ENCODE measurements at places on chromosomes 6 and 20.

- no peak for DNase-seq
Measured at GRCh38 chr6:132713352-132714134, at the start of gene VNN1. Gene VNN1, minus strand, starts transcription at chr6:132714055. Its CDS starts 20 bp downstream, at chr6:132714035.

DNA sequence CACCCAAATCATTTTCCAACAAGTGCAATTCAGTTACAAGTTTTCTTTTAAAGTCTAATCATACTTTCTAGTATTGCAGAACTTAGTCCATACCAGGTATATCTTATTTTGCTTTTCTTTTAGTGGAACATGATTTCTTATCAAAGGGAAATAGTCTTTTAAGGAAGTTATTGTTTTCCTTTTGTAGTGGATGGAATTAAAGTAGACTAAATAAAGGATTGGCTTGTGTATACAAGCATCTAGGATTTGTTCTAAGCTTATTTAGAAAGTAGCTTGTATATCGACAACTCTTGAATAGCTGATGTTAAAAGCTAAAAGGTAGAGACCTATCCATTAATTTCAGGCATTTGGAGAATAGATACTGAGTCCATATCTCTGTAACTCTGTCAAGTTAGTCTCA is 14.8 kb downstream of the DCBLD1 start:
- DNase-seq = no peak

DNA sequence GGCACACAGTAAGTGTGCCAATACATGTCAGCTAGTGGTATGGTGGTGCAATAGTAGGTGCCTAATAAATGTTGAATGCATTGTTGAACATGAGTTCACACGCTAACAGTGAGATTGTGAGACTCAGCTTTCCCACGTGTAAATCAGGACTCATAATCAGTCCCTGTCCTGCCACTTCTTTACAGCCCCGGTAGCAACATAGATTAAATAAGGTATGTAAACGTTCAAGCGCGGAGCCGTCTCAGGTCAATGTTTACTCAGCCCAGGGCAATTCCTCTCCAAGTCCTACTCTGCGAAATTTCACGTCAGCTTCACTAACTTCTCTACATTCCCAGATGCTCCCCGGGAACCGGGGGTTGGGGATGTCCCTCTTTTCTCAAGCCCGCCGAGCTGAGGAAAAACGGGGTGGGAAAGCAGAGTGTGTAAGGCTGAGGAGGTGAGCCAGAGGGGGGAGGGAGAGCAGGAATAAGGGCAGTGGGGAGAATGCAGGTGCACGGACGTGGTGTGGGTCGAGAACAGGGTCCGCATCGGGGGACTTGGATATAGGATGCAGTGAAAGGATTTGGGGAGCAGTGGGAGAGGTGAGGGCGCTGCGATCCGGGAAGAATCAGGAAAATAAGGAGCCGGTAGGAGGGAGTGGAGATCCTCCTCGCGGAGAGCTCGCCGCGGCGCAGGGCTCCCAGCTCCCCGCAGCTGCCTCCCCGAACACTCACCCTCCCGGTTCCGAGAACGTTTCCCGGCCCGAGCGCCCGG is 544 bp upstream of the TP53INP2 start:
- DNase-seq = no peak

DNA sequence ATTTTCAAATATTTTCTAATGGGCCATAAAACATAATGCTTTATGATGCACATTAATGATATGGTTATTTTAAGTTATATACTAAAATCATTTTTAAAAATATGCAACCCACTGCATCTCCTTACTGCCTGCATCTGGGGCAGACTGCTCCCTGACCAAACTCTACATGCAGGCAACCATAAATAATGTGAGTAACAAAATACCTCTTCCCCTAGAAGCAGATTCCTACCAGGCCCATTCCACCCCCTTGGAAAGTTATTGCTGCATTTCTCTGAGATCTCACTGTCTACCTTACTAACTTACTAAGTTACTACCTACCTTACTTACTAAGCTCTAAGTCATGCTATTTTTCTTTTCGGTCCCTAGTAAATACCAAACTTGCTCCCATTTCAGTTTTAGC is 71.8 kb downstream of the ATG5 start:
- peak; percentile 78 for DNase-seq

DNA sequence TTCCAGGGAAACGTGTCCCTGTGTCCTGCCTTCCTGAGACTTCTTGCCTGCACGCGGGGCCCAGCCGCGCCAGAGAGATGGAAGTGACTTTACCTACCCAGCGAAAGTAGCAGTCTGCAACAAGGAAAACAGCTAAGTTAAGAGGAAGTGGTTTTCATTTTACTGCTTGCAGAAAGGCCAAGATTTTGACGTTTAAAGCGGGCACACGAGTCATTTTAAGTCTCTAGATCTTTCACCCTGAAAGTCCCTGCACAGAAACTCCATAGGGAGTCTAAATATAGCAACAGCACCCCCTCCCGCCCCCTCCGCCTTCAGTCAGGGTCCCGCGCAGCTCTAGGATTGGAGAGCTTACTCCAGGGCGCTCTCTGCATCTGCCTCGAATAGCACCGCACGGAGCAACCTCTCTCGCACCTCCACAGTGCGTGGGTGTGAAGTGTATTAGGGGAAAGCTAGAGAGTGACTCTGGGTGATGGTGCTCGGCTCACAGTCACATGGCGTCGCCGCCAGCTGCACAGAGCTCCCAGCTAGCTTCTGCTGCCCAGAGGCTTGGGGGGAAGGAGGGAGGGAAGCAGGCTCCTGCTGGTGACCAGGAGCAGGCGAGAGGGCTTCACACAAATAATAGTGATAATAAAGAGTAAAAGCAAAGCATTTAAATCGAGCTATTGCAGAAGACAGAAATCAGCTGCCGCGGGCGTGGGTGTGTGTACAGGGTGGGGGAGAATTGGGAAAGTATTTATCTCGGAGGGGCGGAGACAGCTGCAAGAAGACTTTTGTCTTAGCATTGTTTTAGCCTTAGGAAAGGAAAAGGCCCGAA is 1.8 kb upstream of the KCNQ5 start:
- DNase-seq = peak; percentile 48

DNA sequence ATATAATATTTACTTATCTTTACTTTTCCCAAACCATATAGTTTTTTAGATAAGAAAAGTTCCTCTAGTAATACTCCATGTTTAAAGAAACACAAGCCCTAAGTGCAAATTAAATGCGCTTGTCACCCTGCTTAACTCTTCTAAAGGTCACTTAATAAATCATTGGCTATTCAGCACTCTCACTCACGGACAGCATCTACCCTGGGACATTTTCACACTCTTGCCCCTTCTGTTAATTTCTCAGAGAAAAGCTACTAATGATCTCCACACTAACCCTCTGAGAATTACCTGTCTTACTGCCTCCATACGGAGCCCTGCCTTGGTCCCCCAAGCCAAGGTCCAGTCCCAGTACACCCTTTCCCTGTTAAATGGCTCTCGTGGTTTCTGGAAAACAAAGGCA is 102.2 kb downstream of the NRN1 start:
- no peak for DNase-seq

DNA sequence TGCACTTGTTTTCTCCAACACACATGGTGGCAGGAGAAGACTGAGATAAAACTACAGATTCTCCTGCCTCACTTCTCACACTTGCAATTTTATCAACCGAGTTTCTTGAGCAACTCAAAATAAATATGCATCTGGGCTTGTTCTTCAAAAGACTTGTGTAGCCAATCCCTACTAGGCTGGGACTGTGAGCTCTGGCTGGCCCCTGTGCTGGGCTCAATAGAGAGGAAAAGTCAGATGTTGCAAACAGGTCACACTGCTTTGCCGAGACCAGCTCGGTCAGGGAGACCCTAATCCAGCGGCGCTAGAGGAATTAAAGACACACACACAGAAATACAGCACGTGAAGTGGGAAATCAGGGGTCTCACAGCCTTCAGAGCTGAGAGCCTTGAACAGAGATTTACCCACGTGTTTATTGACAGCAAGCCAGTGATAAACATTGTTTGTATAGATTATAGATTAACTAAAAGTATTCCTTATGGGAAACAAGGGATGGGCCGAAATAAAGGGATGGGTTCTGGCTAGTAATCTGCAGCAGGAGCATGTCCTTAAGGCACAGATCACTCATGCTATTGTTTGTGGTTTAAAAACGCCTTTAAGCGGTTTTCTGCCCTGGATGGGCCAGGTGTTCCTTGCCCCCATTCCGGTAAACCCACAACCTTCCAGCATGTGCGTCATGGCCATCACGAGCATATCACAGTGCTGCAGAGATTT is 32.7 kb downstream of the FAM50B start:
- no peak for DNase-seq

DNA sequence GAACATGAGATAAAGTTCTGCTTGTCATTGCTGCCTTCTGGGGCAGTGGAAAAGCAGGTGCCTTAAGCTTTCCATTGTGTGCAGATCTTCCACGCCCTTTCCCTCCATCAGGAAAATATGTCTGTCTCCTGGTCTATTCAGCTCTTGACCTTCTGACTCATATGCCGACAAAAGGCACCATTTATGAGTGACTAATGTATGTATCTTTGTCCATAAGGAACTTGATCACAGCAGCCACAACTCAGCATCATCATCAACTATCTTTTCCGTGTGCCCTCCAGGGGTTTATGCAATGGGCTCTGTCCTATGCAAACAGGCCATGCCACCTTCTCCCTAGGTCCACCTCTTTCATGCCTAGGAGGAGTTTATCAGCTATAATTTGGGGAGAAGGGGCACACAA is 102.7 kb upstream of the QKI start:
- peak; percentile 43 for DNase-seq

GRCh38 chr6:155487371-155488130 is 31.9 kb upstream of the NOX3 start:
- no peak for DNase-seq

GRCh38 chr20:25059866-25060465 is 2.0 kb upstream of the ACSS1 start:
- DNase-seq = no peak

- no peak for DNase-seq
Measured at GRCh38 chr6:151388997-151389617, 2.3 kb downstream of the ZBTB2 start.

DNA sequence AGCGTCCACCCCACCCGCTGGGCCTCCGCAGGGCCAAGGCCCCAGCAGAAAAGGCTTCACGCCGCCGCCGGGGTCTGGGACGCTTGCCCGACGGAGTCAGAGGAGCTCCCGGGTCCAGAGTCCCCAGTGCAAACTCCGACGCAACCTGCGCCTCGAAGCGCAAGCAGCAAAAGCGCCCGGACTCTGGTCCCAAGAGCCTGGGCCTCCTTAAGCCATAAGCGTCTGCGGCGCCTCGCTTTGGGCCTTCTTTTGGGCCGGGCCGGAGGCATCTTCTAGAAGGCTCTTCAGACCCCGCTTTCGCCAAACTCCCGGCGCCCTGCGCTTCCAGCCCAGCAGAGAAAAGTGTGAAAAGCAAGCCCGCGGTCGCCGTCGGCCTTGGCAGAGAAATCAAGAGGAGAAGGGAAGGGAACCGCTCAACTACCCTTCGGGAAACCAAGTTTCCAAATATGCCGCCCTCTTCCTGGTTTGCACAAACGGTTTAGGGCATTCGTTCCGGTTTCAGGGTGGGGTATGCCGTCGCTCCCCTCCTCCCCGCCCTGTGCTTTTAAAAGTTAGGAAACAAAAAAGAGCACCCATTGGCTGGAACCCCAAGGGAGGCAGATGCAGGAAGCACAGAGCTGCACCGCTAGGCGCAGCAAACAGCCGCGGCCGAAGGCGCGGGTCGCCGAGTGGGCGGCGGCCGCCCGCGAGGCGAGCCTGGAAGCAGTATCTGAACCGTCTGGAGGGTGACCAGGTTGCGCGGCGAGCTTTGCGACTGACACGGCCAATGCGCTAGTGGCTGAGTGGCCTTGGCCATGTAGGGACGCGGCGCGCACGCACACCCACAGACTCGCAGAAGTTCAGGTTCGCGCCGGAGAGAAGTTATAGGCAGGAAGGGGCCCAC is 1.2 kb downstream of the TBX18 start:
- peak; percentile 92 for DNase-seq

- peak; percentile 58 for DNase-seq
Measured at GRCh38 chr6:2021713-2022125, 223.7 kb downstream of the GMDS start.
